ENCODE measurements at places on chromosomes 11 and 22.

DNA sequence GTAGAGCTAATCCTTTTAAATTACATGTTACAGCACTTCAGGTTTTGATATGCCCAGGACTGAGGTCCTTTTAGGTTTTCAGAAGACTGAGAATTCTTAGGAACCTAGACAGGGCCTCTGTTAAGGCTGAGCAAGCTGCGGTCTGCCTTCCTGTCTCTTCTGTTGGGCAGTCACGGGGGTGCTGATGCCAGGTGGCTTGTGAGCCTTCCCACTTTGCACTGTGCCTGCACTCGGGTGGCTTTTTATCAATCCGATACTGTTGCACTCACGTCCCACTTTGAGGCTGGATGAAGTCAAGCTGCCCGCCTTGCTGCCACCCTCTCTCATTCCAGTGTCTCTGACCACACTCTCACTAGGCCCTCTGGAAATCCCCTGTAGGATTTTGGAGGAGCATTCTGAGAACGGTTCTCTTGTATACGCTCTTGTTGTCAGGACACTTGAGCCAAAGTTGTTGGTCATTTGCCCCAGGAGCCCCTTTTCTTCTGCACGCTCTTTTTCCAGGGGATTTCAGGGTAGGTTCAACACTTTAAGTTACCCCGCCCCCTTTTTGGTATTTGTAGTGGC, 141.8 kb downstream of the TEAD1 start:
- DNase-seq = no peak

GRCh38 chr11:1576825-1577224, 4.8 kb upstream of the DUSP8 start:
- DNase-seq = no peak

DNA sequence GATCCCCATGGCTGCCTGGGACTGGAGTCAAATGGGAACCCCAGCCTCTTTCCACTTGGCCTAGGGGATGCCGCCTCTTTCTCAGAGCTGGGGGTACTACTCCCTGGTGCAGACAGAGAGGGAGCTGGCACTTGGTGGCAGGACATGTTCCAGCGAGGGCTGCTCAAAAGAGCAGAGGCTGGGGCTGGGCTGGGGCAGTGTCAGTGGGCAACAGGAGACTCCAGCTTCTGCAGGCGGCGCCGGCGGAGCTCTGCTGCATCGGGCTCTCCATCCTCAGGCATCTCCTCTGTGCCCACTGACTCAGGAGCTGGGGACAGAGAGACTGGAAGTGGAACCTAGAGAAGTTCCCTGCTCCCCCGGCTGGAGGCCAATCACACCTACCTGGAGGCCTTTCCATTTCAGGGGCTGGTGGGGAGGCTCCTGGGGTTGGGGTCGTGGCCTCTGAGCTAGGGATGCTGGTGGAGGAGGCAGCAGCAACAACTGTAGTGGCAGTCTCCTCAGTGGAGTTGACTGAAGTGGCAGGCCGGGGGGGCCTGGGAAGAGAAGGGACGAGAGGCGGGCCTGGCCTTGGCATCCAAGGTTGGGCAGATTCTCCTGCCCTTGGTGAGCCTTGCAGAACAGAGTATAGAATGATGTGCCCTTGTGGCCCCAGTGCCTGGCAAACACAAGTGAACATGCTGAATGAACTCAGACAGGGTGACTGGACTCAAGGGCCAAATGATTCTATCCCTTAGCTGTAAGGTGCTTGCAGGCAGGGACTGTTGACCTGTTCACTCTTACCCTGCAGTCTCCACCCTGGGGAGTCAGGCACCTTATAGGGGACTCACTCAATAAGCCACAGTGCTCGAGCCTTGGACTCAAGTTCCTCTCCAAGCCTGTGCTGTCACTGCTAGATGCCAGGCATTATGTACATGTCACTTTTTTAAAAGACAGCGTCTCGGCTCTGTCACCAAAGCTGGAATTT, 5.9 kb downstream of the SYVN1 start:
- no peak for DNase-seq

- no peak for DNase-seq
Observed at GRCh38 chr22:48332438-48333322, 1495.0 kb downstream of the BRD1 start.

- DNase-seq = peak; percentile 32
Observed at GRCh38 chr11:46978005-46978491, 41.5 kb downstream of the CSTPP1 start.

DNA sequence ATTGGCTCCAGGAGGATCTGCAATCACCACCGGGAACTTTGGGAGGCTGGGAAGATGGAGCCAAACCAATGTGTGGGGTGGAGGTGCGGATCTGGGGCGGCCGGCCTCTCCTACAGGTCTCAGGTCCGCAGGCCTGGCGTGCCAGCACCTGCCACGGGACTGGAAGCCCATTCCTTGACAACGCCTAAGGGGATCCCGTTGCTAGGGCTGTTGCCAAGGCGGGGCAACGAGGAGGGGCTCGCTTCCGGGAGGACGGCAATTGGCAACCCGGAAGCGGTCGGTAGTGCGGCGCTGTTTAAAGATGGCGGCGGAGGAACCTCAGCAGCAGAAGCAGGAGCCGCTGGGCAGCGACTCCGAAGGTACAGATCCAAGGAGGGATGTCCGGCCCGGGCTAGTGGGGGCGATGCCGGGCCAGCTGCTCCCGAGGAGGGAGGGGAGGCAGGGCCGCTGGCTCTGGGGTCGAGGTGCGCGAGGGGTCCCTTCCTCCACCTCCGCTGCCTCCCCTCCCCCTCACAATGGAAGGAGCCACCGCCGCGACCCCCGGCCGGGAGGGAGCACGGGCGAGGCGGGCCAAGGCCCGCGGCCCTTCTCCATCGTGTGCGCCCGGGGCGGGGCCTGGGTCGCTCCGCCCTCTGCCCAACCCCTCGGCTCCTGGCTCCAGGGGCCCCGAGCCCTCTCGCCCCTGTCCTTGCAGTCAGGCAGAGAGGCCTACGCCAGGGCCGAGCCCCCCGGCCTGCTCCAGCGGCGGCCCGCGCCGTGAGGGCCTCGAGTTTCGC, at the start of gene OTUB1:
Gene OTUB1, plus strand, starts transcription at position 283 of the 776 bp plus-strand sequence. Its CDS starts 19 bp downstream, at position 302.
- DNase-seq = peak; percentile 84

DNA sequence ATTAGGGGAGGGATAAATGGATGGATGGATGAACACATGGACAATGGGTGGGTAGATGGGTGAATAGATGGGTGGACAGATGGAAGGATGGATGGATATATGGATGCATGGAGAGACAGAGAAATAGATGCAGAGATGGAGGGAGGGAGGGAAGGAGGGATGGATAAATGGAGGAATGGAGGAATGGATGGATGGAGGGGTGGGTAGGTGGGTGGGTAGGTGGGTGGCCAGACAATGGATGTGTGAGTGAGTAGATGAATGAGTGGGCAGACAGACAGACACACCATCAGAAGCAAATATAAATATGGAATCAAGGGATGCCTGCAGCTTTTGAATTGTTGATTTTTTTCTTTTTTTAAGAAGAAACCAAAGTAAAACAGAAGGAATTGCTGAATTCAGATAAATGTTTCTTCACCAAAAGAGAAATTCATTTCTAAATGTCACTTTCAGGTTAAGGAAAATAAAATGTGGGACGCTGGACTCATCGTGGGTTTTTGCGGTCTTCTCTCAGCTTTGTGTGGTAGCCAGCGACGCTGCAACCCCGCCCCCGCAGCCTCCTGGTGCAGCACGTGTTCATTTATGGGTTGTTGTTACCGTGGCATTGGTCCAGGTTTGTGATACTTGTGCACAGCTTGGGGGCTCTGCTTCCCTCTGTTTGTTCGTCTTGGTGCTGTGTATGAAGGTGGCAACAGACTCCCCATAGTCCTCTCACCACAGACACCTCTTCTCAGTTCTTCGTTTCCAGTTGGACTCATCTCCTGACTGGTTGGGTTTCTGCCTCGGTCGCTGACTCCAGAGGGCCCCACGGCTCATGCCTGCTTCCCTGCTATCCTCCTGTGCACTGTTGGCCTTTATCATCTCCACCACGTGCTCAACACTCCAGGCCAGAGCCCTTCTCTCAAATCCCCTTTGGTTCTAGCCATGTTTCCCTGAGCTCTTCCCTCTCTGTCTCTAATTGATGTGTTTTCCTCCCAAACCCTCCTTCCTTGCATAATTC, 76.4 kb downstream of the CDKN1C start:
- no peak for DNase-seq

- no peak for DNase-seq
Observed at GRCh38 chr22:33028234-33028633, 29.9 kb downstream of the SYN3 start.

DNA sequence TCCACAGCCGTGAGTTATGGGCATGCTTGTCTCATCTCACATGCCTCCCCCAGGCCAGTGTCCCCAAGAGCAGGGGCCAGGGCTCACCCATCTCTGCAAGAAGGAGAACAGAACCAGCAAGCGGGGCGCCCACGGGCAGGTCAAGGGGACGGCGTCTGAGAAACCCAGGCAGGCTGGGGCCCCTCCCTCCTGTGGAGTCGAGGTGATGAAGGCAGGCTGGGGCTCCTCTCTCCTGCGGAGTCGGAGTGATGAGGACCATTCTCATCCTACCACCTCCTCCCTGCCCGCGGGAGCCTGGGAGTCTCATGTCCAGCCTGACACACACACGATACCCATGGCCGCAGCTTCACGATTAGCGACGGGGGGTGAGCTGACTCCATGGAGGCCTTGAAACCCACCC, 141.9 kb downstream of the CTTN start:
- no peak for DNase-seq

GRCh38 chr11:73315293-73316020, 7.4 kb downstream of the ARHGEF17 start:
- no peak for DNase-seq

DNA sequence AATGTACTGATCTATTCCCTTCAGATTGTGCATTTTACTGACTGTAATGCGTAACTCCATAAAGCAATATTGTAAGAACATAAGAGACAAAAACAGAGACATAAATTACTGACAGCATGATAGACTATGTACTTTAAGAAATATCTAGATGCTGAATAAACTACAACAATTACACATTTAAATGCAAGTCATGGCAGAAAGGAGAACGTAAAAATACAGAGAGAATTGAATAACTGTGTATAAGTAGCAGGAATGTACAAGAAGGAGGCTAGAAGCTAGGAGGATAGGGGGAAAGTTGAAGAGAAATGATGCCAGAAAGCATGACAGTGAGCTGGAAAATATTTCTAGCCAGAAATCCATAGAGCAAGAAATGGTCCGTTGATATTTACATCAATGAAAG, 74.0 kb upstream of the FAM181B start:
- DNase-seq = no peak

GRCh38 chr11:96969251-96969650, 579.4 kb downstream of the JRKL start:
- DNase-seq = peak; percentile 80

DNA sequence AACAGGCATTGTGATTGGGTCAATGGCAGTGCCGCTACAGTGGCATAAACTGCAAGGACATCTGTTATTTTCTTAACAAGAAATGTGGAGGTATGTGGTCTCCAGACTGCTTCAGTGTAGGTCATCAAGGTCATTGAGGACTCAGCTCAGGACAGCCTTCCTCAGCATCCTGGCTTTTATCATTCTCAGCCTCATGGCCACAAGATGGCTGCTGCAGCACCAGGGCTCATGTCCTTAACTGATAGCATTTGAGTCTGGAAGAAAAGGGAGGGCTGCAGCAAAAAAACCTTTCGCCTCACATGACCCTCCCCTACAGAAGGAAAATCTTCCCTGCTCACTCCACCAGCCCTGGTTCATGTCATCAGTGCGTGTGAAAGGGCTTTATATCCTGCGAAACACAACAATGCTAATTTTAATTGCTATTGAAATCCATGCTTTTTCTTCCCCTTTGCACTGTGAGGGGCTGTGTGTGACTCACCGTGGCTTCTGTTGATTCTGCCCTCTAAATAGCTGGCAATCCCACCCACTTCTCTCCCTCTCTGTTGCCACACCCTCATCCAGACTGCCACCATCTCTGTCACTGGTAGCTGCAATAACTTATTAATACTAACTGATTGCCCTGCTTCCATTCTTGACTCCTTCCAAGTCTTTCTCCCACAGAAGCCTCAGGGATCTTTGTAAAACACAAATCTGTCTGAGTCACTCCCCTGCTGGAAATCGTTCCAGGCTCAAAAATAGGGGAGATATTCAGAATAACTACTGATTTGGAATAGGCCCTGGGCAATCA, 43.8 kb downstream of the CHRDL2 start:
- no peak for DNase-seq

DNA sequence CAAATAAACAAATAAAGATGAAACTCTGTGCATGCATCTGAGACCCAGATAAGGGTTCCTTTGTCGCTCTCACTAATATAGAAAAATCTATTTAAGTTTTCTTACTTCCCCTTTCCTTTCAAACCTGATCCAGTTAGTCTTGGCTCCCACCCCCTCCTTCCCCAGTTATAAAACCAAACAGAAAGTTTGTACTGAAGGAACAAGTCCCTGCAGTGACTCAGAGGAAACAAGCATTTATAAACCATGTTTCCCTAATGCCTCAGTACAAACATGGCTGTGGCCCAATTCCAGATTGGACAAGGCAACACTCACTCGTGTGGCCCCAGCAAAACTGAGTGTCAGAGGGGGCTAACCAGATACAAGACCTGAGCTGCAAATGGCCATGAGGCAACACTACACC, 65.5 kb upstream of the ARHGAP20 start:
- DNase-seq = peak; percentile 55

- DNase-seq = no peak
Observed at GRCh38 chr11:108224366-108224765, 1.5 kb downstream of the ATM start.

GRCh38 chr11:129396454-129396853, 20.8 kb downstream of the BARX2 start:
- no peak for DNase-seq

DNA sequence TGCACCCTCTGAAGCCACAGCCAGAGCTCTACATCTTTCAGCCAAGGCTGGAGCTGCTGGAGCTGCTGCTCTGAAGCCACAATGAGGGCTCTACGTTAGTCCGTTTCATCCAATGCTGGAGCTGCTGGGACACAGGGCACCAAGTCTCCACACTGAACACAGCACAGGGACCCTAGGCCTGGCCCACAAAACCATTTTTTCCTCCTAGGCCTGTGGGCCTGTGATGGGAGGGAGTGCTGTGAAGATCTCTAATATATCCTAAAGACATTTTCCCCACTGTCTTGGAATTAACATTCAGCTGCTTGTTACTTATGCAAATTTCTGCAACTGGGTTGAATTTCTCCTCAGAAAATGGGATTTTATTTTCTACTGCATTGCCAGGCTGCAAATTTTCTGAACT, 441.4 kb upstream of the FAT3 start:
- DNase-seq = no peak

GRCh38 chr11:125688632-125689031, 8.0 kb upstream of the ACRV1 start:
- DNase-seq = no peak

All from amniotic epithelial cell (primary cell).